HepG2 (cell line): ENCODE measurements at places on chromosomes 7 and 10.

DNA sequence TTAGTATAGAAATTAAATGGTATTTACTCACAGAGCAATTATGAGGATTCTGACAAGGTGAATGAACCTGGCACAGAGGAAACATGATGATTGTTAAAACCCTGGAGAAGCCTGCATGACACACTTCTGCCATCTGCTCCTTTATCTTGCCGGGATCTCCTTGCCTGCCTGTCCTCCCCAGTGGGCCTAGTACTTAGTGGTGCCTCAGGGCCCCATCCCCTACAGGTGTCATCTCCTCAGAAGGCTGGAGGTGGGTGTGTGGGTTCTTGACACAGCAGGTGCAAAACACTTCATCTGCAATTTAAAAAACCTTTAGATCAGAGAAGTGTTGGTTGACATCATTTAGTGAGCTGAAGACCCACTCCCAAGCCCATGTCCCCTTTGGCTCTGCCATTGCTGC is 261.2 kb downstream of the ADRA2A start:
- no peak for DNase-seq

- no peak for DNase-seq
Measured at GRCh38 chr7:135100856-135101255, 47.0 kb upstream of the TMEM140 start.

DNA sequence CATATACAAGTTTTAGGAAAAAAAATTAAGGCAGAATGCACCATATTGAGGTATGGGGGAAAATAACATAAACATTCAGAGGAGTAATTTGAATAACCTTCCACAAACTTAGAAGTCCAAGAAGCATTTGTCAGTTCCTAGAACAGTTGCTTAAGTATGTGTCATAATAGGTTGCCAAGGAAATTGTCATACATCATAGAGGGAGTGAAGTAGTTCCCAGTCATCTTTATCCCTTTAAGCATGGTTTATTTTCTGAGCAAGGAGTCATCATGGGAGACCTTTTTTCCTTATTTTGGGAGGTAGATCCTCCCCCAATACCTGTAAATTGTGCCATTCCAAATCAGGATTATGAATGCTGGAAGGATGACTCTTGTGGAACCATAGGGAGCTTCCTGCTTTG is at the start of gene SSMEM1:
SSMEM1 (plus strand) TSS at position 219 of the 400 bp plus-strand sequence; CDS start at position 270, 51 bp downstream.
- DNase-seq, result no peak

- DNase-seq, result no peak
Measured at GRCh38 chr7:41122256-41122987, 580.5 kb downstream of the INHBA start.

- DNase-seq, result no peak
Measured at GRCh38 chr10:33335801-33336581, 1.5 kb upstream of the NRP1 start.

DNA sequence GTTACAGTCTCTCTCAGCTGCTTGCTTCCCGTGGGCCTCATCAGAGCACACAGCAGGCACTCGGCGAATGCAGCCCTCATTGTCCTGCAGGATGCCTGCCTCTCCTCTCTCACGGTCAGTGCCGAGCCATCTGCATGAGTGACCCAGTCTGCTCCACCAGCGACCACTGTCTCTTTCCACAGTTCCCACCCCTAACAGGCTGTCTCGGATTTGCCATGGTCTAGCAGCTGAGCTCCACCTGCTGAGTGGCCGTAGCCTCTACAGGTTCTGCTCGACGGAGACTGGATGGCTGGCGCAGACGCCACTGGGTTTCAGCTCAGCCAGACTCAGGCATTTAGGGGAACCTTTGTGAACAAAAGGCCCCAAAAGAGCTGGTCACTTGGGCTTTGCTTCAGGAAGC is 209.4 kb upstream of the FOXK1 start:
- no peak for DNase-seq

DNA sequence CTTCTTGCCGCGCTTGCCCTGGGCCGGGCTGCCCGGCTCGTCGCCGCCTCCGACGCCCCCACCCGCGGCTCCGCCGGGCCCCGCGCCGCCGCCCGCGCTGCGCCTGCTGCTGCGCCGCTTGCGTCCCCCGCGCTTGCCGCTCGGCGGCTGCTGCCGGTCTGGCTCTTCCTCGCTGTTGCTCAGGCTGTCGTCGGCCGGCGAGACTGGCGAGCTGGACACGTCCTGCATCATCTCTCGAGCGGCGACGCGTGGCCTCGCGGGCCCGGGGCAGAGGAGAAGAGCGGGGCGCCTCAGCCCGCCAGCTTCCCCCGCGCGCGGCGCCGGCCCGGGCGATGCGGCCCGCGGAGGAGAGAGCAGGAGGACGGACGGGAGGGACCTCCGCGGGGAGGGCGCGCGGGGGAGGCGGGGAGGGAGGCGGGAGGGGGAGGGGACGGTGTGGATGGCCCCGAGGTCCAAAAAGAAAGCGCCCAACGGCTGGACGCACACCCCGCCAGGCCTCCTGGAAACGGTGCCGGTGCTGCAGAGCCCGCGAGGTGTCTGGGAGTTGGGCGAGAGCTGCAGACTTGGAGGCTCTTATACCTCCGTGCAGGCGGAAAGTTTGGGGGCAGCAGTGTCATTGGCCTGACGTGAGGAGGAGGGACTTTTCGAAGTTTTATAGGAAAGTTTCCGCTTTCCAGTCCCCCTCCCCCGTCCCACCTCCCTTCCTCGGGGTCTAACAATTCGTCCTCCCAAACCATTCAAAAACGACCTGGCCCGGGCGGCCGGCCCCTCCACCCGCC is at the start of gene TWIST1:
TWIST1 (minus strand) TSS at position 546 of the 779 bp plus-strand sequence; CDS start at position 231, 315 bp downstream.
- DNase-seq, result no peak

DNA sequence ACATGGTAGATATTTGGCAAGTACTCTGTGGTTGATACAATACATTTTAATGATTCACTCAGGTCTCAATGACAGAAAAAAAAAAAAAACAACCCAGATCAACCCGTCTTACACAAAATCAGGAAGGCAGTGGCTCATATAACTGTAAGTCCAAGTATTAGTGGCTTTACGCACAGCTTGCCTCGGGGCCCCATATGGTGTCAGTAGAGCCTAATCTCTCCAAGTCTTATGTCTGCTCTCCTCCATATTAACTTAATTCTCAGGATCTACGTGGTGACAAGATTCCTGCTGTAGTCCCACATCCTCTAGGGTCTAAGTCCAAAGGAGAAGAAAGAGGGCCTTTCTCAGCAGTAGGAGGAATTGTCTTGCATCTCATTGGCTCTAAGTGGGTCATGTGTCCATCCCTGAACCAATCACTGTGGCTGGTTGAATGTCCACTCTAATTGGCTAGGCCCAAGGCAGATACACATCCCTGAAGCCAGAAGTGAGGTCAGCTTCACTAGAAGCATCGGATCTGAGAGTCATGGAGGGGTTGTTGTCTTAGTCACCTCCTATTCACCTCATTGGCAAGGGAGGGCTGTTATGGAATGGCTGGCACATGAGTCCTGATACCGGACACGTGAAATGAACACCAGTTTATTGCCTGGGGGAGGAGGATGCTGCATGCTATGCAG is 20.5 kb upstream of the PLPP4 start:
- no peak for DNase-seq

DNA sequence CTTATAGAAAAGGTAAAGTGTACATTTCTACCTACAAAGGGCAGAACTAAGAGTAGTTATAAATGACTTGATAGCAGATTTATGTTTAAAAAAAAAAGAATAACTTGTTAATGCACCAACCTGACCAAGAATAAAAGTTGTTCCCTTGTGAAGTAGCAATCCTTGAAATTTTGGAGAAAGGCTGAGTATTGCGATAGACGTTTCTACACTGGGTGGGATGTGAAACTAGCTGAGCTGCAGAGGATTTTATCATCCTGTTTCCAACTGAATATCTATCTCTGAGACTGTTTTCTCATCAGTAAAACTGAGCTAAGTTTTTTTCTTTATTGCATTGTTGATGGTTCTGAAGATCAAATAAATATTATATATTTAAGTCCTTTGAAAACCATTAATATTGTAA is 14.6 kb downstream of the MDFIC start:
- no peak for DNase-seq

DNA sequence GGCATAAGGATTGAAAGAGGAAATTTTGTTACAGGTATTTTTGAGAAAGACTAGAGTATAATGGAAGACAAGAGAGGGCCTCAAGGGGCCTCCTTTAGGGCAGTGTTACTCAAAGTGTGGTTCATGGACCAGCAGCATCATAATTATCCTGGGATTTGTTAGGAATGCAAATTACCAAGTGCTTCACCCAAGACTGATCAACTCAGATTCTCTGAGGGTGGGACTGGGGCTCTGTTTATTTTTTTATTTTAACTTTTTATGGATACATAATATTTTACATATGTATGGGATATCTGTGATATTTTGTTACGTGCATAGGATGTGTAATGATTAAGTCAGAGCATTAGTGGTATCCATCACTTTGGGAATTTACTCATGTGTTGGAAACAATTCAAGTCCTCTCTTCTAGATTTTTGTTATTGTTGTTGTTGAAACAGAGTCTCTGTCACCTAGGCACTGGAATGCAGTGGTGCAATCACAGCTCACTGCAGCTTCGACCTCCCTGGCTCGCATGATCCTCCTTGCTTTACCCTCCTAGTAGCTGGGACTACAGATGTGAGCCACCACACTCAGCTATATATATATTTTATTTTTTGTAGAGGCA is 2.2 kb upstream of the KCTD7 start:
- DNase-seq, result peak; percentile 55
